ENCODE measurements at places on chromosomes 13 and 19.

GRCh38 chr13:99314640-99315176 is 7.5 kb upstream of the GPR183 start:
- DNase-seq, result no peak

GRCh38 chr13:24038841-24039330 is 121.6 kb upstream of the SPATA13 start:
- peak; percentile 92 for DNase-seq

DNA sequence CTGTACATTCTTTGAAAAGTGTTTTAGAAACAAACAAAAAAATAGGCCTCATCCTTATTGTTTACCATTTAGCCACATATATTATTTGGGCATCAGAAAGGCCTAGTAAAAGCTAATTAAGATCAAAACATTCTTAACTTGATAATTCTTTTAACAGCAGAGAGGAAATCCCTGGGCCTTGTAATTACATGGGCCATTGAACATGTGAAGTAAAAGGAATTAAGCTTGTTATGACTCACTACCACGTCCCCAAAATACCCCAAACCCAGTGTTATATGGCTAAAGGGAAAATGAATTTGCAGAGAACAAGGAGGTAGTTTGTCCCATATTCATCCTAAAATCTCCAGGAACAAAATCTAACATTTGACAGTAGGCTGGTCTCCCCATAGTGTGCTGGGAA is 439.8 kb downstream of the ITGBL1 start:
- peak; percentile 75 for DNase-seq

DNA sequence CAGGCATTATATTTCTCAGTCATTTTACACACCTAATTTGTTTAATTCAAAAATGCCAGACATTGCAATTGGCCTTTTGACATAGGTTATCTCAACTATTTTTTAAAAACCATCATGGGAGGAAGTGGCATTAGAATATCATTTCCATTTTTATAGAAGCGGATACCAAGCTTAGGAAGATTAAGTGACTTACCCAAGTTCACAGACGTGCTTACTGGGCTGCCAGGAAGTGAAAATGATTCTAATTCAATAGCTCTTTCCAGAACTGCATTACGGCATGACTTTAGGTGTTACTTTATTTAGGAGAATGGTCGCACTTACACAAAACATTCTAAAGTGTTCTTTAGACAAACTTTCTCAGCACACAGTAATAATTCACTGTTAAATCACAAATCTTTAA is 231.9 kb downstream of the KLF12 start:
- no peak for DNase-seq

- DNase-seq, result no peak
Observed at GRCh38 chr13:96851856-96852445, 142.3 kb downstream of the OXGR1 start.

- DNase-seq, result no peak
Observed at GRCh38 chr13:111292710-111293485, 27.5 kb upstream of the TEX29 start.

DNA sequence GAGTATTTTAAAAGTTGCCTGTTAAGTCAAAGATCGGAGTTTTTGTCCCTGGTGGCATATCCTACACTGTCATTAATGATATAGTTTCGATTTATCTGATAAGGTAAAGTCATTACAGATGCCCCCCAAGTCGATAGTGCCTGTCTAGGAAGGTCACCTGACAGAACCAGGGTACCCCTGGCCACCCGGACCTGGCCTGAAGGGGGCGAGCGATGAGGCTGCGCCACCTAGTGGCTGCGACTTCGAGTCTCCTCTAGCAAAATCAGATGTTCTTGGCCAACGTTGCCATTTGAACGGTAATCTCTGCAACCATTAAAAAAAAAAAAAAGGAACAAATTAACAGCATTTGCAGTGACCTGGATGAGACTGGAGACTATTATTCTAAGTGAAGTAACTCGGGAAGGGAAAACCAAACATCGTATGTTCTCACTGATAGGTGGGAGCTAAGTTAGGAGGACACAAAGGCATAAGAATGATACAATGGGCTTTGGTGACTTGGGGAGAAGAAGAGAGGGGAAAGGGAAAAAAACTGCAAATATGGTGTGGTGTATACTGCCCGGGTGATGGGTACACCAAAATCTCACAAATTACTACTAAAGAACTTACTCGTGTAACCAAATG is 565.1 kb downstream of the LIG4 start:
- DNase-seq, result peak; percentile 39

DNA sequence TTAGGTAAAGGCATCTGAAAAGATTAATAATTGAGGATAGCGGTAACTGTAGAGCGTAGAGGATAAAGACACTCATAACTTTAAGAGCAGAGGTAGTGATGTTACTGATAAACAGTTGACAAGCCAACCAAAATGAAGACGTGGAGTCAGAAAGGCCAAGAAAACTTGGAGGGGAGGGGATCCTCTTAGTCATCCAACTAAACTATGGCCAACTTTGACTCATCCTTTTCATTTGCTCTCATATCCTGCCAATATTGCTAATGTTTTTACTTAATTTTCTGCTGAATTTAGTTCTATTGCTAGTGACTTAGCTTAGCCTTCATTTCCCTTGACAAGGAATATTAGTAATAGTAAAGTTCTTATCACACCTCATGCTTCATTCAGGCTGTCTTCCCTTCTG is 13.4 kb downstream of the ITGBL1 start:
- DNase-seq, result no peak

DNA sequence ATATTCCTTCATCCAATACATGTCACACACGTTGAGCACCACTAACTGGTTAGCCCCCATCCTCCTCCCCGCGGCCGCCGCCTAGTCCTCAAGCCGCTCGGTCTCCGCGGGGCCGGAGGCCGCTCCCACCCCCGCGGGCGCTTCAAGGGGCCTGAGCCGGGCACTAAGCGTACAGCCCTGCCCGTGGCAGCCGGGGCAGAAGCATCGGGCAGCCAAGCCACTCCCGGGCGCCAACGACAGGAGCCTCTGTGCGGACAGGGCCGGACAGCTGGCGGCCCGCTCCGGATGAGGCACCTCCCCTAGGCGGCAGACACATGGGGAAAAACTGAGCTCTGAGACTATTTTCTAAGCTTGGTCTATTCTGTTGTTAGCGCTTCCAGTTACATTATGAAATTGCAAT is 2.8 kb upstream of the ZNF543 start:
- DNase-seq, result no peak

DNA sequence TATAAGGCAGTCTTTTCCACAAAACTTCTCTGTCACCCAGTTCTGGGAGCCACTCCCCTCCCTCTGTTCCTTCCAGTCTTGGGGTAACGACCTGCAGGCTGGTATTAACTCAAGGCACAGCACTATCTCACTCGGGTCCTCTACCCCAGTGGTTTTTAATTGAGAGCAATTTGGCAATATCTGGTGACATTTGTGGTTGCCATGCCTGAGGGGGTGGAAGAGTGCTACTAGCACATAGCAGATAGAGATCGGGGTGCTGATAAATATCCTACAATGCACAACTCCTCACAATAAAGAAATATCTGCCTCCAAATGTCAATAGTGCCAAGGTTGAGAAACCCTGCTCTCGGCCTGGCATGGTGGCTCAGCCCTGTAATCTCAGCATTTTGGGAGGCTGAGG is 117.7 kb upstream of the ABCC4 start:
- no peak for DNase-seq

- DNase-seq, result peak; percentile 80
Observed at GRCh38 chr13:45781553-45782326, 69.8 kb downstream of the SIAH3 start.

DNA sequence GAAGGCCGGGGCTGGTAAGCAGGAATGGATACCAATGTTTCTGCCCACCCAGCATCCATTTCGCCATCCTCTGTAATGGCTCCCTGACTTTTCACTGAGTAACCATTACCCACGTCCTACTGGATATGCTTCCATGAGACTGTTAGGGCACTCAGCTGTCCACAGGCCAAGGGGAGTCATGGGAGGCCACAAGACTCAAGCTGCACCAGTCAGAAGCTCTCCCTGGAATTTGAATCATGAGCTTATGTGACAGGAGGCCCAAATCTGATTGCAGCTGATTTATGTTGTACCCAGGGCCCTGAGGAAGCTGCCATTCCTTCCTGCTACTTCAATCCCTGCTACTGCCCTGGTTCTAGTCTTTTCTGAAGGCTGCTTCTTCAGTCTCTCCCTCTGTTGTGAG is 28.3 kb downstream of the DEDD2 start:
- DNase-seq, result peak; percentile 4

GRCh38 chr13:47672245-47673008 is 328.6 kb downstream of the SUCLA2 start:
- DNase-seq, result no peak

Measured in renal cortical epithelial cell (primary cell).